ENCODE measurements at places on chromosomes 1 and 21.

GRCh38 chr1:231971397-231972110 is 345.0 kb downstream of the DISC1 start:
- no peak for DNase-seq

DNA sequence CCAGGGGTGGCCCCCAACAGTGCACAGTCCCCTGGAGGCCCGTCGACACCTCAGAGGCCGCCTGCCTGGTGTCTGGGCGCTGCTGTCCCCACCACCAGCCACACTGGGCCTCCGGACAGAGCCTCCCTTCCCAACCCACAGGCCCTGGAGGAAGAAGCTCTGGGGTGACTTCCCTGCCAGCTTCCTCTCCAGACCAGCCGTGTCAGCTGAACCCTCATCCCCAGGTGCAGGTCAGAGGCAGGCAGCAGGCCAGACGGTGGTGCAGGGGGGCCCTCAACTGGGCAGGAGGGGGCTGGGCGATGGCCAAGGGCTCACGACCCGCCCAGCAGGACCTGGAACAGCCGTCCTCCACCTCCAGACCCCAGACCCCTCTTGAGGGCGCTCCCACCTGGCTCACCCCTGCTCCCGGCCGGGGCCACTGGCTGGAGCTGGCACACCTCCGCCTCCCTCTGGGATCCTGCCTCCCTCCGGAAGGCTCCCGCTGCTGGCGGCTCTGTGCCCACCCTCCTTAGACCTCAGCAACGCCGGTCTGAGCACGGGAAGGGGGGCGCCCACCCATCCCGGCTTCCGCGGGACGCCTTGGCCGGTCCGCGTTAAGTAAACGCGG is 520 bp downstream of the TNFRSF18 start:
- no peak for DNase-seq

- DNase-seq = no peak
Measured at GRCh38 chr1:229091721-229092136, 179.2 kb upstream of the RAB4A start.

- DNase-seq = no peak
Measured at GRCh38 chr1:37481289-37482003, 7.1 kb downstream of the ZC3H12A start.

- no peak for DNase-seq
Measured at GRCh38 chr1:9594471-9595155, 5.9 kb downstream of the TMEM201 start.

- no peak for DNase-seq
Measured at GRCh38 chr1:202638019-202638700, 72.1 kb downstream of the SYT2 start.

- DNase-seq = no peak
Measured at GRCh38 chr1:92834617-92835016, 2.8 kb downstream of the RPL5 start.

DNA sequence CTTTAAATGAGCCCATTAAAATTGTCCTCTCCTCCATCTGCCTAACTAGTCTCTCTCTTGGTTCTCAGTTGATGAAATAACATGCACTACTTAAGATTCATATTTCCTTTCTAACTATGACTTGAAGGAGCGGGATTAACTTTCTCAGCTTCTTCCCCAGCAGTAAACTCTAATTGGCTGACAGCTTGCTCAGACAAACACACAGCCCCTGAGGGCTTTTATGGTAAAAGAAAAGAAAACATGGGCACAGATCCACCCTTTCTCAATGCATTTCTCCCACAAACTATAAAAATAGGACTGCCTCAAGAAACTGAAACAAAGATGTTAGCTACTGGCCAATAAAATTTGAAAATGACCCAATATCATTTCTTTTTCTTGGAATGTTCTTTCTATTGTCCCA is 703.1 kb downstream of the ADGRL2 start:
- peak; percentile 17 for DNase-seq

DNA sequence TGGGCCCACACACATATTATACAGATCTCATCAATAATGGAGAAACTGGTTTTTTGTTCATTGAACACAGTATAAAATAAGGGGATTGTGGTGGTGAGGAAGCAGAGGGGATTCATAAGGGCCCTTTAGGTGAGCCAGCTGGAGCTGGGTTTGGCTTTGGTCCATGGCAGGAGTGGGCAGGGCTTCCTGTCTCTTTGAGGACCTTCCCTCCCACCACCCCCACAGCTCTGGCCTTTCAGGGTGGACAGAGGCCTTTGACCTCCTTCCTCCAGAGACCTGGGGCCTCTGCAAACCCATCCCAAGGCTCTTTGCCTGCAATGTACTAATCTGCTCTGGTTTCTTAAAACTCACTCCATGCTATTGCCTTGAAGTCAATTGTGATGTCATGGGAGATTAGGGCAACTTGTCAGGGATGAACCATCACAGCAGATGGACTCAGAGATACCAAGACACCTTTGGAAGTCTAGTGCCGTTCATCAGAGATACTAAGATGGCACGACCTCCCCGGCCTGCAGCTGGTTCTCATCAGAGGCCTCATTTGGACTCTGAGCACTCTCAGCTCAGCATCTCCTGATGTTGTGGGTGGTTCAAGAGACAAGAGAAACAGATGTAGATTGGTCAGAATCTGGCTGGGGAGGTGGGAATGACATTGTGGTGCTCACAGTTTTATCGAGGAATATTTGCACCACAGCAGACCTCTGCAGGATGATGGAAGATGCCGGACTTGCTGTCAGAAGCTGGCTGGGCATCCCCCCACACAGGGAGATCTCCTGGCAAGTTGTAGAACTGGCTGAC is 37.9 kb downstream of the LHX4 start:
- no peak for DNase-seq

DNA sequence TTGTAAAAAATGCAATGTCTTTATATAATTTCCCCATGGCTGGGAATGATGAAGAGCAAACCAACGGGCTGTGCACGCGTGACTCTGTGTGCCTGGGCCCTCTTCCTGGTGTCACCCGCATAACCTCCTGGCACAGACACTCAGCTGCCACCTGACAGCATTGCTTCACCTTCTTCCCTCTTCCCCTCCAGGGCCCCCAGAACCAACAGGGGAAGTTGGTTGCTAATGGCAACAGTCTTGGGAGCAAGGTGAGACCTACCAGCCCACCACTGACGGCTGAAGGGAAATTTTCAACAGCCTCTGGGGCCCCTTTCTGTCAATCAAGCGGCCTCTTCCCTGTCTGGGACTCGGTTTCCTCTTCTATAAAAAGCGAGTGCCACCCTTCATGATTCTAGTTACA is 33.2 kb downstream of the SSBP3 start:
- no peak for DNase-seq

DNA sequence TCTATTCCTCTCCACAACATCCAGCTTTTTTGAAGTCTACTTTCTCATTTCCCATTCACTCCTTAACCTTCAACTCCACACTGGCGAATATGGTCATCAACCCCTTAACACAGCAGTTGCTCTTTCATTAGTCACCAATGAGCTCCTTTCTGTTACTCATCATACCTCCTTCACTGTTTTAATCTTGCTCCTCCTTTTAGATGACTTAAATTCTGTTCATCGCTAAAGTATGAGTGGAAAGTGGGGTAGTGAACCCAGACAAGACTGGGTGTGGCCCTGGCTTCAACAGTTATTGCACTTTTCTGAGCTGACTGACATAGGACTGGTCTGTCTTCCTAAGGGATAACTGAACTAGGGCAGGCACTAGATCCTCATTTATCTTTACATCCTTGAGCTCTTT is 51.3 kb downstream of the AKT3 start:
- peak; percentile 47 for DNase-seq

DNA sequence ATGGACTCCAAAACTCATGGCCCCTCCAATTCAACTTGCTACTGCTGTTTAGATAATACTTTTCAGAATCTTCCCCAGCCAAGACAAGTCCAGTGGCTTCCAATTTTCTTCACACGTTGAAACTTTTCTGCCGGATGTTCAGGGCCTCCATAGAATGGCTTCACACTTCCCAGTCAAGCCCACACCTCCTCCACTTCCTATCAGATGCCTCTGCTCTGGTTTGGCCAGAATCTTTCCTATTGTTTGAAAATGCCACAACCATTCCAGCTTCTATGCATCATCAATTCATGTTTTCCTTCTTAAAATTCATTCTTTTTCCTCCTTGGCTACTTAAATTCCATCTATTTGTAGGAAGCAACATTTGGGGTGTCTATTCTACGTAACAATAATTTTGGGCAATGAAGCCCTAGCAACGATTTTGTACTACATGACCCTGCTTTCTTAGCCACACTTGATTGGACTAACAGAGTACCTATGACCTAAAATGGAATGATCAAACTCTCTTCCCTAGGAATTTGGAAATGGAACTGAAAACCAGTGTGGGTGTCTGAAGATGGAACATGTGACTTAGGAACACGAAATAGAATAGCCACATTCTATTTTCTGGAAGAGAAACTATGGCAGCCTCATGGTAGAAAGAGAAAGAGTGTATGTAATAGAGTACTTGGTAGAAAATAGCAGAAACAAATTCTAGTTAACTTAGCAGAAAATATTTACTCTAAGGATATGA is 74.1 kb upstream of the CNIH3 start:
- DNase-seq = no peak

- no peak for DNase-seq
Measured at GRCh38 chr1:50497007-50497406, 73.8 kb upstream of the DMRTA2 start.

GRCh38 chr1:112852276-112852675 is 103.7 kb downstream of the SLC16A1 start:
- DNase-seq = no peak

DNA sequence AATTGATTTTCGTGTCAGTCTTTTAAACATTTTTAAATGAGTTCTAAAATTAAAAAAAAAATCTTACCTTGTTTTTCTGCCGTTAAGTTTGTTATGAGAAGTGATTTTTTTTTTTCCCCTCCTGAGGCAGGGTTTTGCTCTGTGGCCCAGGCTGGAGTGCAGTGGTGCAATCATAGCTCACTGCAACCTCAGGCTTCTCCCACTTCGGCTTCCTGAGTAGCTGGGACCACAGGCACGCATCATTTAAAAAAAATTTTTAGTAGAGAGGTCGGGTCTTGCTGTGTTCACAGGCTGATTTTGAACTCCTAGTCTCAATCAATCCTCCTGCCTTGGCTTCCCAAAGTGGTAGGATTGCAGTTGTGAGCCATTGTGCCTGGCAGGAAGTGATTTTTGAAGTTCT is 41.1 kb downstream of the MTR start:
- DNase-seq = no peak

DNA sequence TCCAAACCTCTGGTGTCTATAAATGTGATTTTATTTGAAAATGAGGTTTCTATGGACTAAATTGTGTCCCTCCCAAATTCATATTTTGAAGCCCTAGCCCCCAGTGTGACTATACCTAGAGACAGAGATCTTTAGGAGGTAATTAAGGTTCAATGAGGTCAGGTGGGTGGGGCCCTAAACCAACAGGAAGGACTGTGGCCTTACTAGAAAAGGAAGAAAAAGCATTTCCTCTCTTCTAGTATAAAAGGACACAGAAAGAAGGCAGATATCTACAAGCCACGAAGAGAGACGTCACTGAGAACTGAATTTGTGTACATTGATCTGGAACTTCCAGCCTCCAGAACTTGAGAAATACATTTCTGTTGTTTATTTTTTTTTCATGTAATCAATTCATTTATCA is 123.1 kb upstream of the RUNX1 start:
- DNase-seq = no peak

DNA sequence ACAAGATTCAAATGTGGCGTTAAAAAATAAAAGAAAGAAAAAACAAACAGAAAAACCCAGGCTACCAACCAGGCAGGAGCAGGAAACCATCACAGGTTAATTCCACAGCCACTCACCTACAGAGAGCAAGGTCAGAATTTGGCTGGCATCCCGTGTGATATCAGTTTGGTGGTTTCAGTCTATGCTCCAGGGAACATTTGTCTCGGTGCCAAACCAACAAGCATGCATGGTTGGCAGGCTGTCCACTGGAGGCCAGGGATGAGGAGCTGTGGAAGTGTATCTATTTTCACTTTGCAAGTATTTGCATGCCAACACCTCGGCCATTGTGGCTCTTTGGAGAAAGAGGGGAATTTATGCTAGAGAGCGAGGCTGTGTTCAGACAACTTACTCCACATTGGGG is 53.1 kb upstream of the PROX1 start:
- no peak for DNase-seq

GRCh38 chr1:223129229-223129901 is 13.7 kb downstream of the TLR5 start:
- DNase-seq = no peak

DNA sequence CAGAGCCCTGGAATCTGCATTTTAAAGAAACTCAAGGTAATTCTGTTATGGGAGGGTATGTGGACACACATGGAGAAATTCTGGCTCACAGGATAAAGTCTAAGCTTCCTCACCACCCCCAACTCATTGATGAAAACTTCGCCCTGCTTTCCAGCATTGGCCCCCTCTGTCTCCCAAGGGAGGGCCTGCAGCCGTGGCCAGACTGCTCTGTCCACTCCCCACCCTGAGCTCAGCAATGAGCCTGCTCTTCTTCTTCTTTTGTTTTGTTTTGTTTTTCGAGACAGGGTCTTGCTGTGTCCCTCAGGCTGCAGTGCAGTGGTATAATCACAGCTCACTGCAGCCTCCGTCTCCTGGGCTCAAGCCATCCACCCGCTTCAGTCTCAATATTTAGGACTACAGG is 136.8 kb upstream of the EDN2 start:
- no peak for DNase-seq

- DNase-seq = no peak
Measured at GRCh38 chr1:183247484-183247883, 61.4 kb downstream of the LAMC2 start.

DNA sequence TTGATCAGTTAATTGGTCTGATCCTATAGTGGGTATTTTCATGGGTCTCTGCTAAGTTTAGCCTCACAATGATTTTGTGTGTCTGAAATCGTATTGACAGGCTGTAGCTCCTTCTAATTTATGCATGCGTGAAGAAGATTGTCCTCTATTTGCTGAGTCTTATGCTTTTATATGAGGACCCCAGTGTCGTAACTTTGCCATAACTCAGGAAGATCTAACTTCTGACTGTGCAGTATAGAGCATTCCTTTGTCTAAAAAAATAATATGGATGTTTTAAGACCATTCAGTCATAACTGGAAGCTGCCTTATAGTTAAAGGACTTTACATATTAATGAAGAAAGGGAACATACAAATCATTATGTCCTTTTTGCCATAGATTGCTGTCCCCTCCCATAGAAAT is 73.3 kb downstream of the CAMTA1 start:
- DNase-seq = no peak

GRCh38 chr1:16418823-16419425 is 18.3 kb downstream of the SPATA21 start:
- no peak for DNase-seq

- peak; percentile 6 for DNase-seq
Measured at GRCh38 chr1:62117018-62117750, 77.5 kb upstream of the L1TD1 start.

DNA sequence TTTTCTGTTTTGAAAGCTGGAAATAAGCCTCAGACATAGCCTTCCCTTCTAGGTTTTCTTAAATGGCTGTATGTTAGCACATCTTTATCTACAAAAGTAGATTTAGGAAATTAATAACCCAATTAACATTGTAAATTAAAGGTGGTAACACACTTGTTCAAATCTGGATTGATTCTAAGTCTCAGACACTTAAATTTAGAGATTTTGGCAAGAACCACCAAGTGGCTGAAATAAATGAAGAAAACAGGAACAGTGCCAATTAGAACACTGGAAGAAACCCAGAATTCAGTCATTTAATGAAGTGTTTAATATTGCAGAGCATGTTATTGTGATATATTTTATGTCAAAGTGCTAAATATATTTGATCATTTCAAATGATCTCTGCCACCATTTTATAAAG is 628.2 kb downstream of the USP25 start:
- DNase-seq = no peak
